ENCODE measurements at places on chromosomes 4 and X. TPM values are rescaled to one million over a fixed set of nuclear protein-coding genes. Genes with fewer than 3 reads are reported as not detected.

RAB9B gene
- total RNA-seq, result 0.97 TPM

ATP1B4 gene
- total RNA-seq, result not detected

UGT2B11 gene
- not detected for total RNA-seq

LRCH2 gene
- total RNA-seq, result 8.4 TPM

CHRDL1 gene
- total RNA-seq, result 1.6 TPM

SSX3 gene
- not detected for total RNA-seq

FAM9C gene
- total RNA-seq, result not detected

GDPD2 gene
- 0.16 TPM for total RNA-seq

BMP15 gene
- total RNA-seq, result not detected

CLDN2 gene
- total RNA-seq, result not detected

TLR2 gene
- total RNA-seq, result 2.6 TPM

CXorf49 gene
- total RNA-seq, result not detected

GAGE12E gene
- not detected for total RNA-seq

MAGEA9 gene
- not detected for total RNA-seq

RAB41 gene
- total RNA-seq, result not detected

UGT8 gene
- total RNA-seq, result 0.49 TPM

SYP gene
- 0.73 TPM for total RNA-seq

ADH1A gene
- total RNA-seq, result not detected

MAGIX gene
- total RNA-seq, result 2.2 TPM

HS3ST1 gene
- 0.16 TPM for total RNA-seq

HSFX2 gene
- not detected for total RNA-seq

C4orf50 gene
- not detected for total RNA-seq

NDP gene
- 2.8 TPM for total RNA-seq

AKAP4 gene
- total RNA-seq, result not detected

SMIM31 gene
- total RNA-seq, result not detected

CYSLTR1 gene
- total RNA-seq, result not detected

EDNRA gene
- 36.5 TPM for total RNA-seq

BTK gene
- total RNA-seq, result not detected

ZNF711 gene
- 1.1 TPM for total RNA-seq

TMSB15C gene
- total RNA-seq, result 1.9 TPM

ADGRG2 gene
- 0.16 TPM for total RNA-seq

CEP44 gene
- total RNA-seq, result 12.7 TPM

MGAT4D gene
- total RNA-seq, result not detected

CLDN22 gene
- under 0.01 TPM for total RNA-seq

FMR1NB gene
- not detected for total RNA-seq

KIAA1210 gene
- total RNA-seq, result 0.12 TPM

OPN1MW3 gene
- total RNA-seq, result not detected

TRIM75 gene
- not detected for total RNA-seq
